ENCODE measurements at places on chromosomes 6 and 20.

- DNase-seq = no peak
These were observed 21.7 kb downstream of the ARMC2 start for GRCh38 chr6:108869876-108870275.

- no peak for DNase-seq
These were observed 149.8 kb upstream of the PRND start for GRCh38 chr20:4571759-4572531.

DNA sequence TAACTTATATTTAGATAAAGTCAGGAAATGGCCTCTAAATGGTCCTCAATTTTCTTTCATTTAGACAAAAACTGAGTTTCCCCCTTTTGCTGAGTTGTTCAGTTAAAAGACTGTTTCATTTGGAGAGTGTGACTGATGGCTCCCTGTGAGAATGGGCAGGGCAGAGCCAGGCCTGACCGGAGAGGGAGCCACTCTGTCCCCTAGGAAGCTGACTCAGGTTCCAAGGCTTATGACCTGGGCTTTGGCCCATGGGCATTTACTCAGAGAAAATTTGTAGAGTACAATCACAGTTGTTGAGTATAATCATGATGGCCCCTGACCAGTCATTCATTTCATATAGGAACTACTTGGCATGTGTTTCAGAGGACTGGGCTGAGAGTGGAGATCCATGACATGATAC, 37.0 kb upstream of the AIG1 start:
- DNase-seq = no peak

DNA sequence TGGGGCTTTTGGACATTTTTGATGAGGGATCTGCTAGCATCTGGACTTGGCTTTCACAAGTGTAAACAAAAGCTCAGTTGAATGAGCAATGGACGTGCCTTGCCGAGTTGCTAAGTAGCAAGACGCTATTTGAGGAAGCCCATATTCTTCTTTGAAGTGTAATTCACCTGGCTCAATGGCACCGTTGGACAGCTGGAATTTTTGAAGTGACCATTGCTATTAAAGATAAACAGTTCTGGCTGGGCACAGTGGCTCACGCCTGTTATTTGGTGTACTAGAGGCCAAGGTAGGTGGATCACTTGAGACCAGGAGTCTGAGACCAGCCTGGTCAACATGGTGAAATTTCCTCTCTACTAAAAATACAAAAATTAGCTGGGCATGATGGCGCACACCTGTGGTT, 88.8 kb upstream of the SOX4 start:
- no peak for DNase-seq

DNA sequence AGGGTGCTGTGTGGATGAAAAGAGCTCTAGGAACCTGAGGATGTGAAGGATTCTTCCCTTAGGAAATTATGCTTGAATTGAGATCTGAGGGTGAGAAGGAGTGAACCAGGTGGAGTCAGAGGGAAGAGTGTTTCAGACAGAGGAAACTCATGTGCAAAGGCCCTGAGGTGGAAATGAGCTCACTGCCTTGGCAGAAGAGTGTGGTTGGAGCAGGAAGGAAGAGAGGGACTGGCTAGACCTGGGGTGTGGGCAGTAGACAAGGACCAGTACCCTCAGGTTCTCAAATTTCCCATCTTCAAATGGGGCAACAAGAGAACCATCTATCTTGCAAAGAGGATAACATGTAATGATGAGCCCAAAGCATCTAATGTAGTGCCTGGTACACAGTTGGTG, 24.0 kb upstream of the GTSF1L start:
- DNase-seq = no peak

DNA sequence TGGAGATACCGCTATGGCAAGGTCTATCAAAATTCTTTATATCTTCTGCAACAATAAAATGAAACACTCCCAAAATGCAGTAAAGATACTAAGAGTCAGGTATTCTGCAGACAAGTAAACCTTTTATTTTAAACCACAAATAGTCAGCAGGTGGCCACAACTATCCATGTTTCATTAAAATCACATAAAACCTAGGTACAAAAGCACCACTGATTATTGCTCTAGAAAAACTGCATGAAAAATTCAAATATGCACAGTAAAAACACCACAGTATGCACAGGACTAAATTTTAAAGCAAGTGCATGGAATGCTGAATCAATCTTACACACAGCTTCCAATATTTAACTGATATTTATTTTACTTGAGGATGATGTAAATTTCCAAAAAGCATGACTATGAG, 33.3 kb downstream of the HMGN3 start:
- no peak for DNase-seq

- no peak for DNase-seq
These were observed 112.4 kb downstream of the PRKN start for GRCh38 chr6:162615016-162615705.

DNA sequence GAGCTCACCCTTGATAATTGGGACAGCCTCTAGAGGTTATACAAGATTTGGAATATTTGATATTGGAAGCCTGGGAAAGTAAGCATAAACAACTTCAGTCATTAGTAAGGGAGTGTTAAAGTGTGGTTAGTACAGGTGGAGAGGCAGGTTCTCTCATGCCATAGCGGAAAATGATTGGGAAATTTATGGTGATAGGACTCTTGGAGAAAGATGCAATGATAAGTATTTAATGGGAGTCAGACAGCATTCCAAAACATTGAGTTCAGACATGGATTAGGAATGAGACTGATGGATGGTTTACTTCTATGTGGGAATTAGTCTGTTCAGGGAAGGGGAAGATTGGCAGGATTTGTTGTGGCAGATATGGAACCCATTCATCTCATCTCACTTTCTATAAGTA, 152.7 kb downstream of the MCHR2 start:
- DNase-seq = no peak

DNA sequence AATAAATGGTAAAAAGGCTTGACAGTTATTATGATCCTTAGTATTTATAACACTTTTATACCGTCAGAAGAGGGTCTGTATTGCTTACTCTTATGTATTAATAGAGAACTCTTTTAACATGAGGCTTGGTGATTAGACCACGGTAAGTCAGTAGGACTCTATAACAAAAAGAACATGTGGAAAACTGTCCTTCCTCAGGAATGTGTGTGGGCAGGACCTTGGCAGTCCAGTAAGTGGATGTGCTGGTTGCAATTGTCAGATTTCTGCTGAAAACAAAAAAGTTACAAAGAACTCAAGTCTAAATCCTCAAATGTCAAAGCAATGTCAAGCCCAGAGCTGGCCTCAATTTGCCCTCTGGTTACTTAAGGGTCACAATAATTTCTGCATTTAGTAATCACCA, 81.1 kb downstream of the PLCG1 start:
- no peak for DNase-seq

DNA sequence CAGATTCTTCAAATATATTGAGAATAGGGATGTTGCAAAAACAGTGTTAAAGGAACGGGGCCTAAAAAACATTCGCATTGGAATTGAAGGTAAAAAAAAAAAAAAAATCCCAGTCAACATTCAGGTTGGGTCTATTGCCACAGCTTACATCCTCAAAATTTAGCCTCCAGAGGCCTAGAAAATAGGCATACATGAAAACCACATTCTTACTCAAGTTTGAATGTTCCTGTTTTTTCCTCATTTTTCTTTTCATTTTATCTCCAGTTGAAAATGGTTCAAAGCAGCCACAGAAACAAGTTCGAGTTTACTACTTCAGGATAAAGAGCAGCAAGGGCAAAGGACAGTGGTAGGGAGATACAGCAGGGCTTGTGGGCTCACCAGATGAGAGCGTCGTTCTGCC, 41.9 kb downstream of the KCTD20 start:
- no peak for DNase-seq

GRCh38 chr20:37797669-37798175, 103.9 kb downstream of the CTNNBL1 start:
- DNase-seq = no peak

DNA sequence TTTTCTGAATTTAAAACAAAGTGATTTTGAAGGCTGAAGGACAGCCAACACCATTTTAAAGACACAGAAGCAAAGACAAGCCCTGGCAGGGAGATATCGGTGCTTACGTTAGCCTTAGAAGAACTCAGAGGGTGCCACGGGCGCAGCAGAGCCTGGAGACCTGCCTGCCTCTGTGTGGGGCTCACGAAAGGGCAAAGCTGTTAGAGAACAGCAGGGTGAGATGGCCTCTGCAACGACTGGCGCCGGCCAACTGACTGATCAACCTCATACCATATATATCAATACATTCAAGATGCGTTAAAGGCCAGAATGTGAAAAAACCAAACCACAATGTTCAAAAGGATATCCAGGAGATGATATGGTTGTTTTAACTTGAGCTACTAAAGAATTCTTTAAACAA, 151.0 kb upstream of the RPS6KA2 start:
- no peak for DNase-seq

DNA sequence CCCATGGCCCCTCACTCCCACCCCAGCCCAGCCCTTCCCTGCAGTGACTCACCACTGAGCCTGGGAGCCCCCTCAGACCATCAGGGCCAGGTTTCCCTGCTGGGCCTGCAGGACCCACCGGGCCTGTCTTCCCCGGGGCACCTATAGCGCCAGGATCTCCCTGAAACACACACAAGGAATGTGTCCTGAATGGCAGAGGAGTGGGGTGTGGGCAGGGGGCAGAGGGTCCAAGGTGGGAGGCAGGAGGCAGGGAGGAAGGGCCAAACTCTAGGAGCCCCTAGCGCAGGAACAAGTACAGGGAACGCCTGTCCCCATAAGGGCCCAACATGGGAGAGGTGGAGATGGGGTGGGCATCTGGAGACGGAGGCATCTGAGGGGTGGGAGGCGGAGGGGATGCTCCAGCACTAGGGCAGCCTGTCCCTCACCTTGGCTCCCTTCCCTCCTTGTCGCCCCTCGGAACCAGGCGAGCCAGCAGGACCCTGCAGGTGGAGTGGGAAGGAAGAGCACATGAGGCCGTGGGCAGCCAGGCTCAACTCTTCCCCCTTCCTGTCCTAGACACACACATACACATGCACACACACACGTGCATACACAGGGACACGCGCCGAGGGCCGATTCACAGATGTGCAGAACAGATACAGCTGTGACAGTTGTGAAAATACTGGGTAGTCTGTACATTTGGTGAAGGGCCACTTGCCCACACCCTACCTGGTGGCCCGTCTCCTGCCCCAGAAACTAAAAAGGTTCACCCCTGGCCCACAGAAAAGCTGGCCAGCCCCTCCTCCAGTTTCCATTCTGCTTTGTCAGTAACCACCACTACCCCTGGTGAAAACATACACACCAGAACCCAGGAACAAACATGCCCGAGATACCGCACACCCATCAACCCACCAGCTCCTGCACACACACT, 24.6 kb downstream of the COL11A2 start:
- no peak for DNase-seq

DNA sequence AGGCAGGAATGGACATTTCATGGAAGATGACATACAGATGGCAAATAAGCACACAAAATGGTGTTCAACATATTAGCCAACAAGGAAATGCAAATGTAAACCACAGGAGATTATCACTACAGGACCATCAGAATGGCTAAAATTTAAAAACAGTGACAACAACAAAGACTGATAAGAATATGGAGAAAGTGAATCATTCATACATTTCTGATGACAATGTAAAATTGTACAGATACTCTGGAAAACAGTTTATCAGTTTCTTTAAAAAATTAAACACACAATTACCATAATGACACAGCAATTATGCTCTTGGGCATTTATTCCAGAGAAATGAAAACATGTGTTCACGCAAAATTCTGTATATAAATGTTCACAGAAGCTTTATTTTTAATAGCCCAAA, 105.8 kb upstream of the RUNX2 start:
- no peak for DNase-seq

GRCh38 chr20:48052475-48052835, 267.2 kb upstream of the SULF2 start:
- DNase-seq = no peak

DNA sequence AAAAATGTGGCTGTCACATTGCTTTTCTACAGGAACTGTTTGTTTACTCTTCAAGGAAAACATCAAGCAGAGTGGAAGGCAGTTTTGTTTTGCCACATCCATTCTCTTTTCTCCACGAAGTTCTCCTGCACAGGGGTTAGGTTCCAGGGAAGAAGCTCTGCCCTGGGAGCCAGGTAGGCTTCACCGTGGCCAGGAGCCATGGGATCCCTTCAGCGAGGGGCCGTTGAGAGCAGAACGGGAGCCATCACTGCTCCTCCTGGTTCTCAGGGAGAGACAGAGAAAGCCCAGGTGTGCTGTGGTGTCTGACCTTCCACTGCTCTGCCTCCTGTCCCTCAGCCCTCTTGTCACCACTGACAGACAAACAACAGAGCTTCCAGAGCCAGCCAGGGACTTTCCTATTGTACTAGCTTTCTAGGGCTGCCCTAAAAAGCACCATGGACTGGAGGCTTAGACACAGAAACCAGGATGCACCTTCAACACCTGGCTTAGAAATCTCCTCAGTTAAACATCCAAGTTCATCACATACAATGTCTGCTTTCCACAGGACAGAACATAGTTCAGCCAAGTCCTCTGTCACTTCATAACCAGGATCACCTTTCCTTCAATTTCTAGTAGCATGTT, 75.6 kb upstream of the SLC22A23 start:
- DNase-seq = no peak

GRCh38 chr6:35396991-35397390, 54.6 kb downstream of the PPARD start:
- no peak for DNase-seq

- DNase-seq = no peak
These were observed 99.3 kb upstream of the CHD6 start for GRCh38 chr20:41717483-41717882.

- no peak for DNase-seq
These were observed 59.6 kb downstream of the DOK5 start for GRCh38 chr20:54535033-54535432.

DNA sequence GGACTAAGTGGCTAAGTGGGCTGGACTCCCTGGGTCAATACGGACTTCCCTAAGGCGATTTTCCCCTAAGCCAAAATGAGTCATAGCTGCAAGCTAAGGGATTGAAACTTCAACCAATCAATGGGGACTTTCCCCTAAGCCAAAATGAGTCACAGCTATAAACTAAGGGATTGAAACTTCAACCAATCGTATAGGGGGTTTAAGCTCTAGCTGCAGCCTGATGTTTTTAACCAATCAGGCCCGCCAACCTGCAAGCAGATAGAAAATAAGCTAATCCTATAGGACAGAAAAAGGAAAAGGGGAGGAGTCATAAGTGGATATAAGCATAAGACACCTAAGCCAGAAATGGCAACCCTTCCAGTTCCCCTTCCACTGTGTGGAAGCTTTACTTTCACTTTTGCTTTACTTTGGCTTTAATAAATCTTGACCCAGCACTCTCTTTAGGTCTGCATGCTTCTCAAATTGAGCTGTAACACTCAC, 655.0 kb upstream of the HS3ST5 start:
- DNase-seq = no peak

- DNase-seq = no peak
These were observed 390.2 kb downstream of the TENT5A start for GRCh38 chr6:81362246-81362645.

DNA sequence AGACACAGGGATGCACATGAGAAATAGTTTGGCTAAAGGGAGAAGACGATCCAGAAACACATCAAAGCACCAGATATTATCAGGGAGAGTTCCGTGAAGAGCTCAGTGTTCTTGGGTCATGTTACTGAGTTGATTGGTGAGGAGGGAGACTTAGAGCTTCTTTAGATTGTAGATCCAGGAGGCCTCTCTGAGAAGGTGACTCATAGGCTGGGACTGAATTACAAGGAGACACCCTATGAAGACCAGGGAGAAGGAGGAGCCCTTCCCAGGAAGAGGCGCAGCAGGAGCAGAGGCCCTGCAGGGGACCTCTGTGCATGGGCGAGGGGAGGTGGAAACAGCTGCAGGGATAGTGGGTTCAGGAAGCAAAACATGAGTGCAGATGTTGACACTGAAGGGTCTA, 196.5 kb downstream of the SLC24A3 start:
- DNase-seq = no peak
